ENCODE measurements at places on chromosomes 2 and 18.

- DNase-seq, result peak; percentile 65
These were observed 223.6 kb upstream of the EPAS1 start for GRCh38 chr2:46073540-46074046.

GRCh38 chr2:174654419-174654941 lies 56.9 kb upstream of the WIPF1 start:
- DNase-seq, result no peak

GRCh38 chr18:4267641-4268040 lies 187.5 kb downstream of the DLGAP1 start:
- DNase-seq, result no peak

DNA sequence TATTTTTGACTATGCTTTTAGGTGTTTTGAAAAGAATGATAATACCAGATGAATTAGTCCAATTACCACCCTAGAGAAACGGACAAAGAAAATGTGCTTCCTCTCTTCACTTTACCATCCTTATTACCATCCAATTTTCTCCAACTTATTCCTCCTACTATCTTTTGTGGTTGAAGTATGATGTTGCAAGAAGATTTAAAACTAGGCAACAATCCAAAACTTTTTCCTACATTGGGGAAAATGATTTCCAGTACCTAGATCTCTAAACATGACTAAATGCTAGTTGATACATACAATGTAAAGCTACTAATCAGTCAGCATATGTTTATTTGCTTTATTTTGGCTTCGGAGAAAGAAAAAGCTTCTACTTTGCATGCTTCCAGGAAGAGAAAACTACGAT lies 355.0 kb upstream of the LYPD1 start:
- DNase-seq, result no peak

DNA sequence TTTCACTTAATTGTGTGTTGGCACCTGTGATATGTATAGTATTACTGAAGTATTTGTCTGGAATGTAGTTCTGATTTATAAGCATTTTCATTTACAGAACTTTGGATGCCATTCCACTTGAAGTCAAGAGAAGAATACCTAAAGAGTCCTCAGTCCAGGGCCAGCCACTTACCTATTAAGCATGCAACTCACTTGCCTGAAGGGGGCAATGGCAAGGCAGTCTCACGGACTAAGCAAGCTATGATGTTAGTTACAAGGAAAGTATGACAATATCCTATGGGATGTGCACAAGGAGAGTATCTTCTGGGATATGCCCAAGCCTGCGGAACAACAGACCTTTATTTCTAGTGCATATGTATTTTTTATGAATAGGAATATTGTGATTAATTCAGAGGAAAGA lies 369.4 kb upstream of the GCFC2 start:
- DNase-seq, result peak; percentile 5

GRCh38 chr2:136281281-136282114 lies 163.5 kb upstream of the CXCR4 start:
- no peak for DNase-seq

DNA sequence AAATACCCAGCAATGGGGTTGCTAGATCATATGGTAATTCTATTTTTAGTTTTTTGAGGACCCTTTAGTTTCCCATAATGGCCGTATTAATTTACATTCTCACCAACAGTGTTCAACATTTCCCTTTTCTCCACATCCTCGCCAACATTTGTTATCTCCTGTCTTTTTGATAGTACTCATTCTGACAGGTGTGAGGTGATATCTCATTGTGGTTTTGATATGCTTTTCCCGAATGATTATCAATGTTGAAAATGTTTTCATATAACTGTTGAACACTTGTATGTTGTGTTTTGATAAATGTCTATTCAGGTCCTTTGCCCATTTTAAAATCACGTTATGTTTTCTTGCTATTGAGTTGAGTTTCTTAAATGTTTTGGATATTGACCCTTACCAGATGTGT lies 5.8 kb upstream of the RIF1 start:
- DNase-seq, result no peak

GRCh38 chr18:59359576-59359952 lies 499 bp upstream of the LMAN1 start:
- DNase-seq, result no peak

DNA sequence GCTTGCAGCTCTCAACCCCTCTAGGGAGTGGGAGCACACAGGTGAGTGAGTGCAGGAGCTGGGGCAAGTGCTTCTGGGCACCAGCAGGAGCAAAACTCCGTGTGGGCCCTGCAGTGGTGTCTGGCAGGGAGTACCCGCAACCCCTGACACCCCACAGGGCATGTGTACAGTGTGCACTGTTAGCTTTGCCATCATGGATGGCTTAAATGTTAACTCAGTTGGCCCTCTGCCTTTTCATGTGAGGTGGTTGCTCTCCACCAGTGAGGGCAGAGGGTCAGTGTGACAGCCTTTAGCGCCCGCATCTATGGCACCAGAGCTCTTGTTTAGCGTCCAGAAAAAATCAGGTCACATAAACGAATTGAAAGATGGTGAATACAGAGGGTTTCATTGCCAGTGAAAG lies 92.7 kb downstream of the TPGS2 start:
- DNase-seq, result no peak

GRCh38 chr18:59381949-59382348 lies 22.9 kb upstream of the LMAN1 start:
- no peak for DNase-seq

DNA sequence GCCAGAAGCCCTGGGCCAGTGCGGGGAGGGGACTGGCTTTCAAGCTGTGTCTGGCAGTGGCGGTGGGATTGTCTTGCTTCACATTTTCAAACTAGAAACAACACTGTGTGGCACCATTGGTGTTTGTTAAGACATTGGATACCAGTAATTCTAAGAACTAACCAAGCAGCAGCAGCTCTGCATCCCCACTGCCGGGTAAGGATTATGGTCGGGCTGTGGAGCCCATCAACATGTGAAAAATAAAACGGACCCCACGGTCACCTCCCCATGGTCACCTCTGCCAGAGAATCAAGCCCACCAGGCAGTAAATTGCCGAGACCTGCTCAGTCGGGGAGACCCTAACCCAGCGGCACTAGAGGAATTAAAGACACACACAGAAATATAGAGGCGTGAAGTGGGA lies 65.3 kb downstream of the C18orf63 start:
- no peak for DNase-seq

DNA sequence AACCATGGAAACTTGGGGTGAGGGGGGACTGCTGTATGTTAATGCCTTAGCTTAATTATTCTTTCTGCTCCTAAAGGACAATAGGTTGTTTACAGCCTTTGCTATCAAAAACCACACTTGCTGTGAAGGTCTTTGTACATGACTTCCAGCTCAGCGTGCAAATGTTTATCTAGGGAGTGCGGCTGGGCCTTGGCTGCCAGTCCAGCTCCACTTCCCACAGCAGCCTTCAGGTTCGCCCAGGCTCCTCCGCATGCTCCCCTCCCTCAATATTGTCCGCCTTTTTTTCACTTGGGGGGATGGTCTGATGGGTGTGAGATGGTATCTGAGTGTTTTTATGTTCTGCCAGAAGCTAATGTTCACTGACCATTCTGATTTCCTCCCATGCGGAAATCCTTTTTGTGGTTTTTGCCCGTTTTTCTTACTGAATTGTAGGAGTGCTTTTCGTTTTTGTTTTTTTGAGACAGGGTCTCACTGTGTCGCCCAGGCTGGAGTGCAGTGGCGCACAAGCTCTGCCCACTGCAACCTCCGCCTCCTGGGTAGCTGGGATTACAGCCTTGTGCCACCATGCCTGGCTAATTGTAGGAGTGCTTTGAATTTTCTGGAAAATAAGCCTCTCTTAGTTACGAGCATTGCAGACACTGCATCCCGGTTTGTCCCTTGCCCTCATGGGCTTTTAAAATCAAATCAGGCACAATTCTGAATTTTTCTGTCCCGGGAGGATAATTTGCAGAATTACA lies 28.8 kb downstream of the SH3BP4 start:
- DNase-seq, result no peak

- no peak for DNase-seq
These were observed 220.8 kb downstream of the NEDD4L start for GRCh38 chr18:58264840-58265239.

DNA sequence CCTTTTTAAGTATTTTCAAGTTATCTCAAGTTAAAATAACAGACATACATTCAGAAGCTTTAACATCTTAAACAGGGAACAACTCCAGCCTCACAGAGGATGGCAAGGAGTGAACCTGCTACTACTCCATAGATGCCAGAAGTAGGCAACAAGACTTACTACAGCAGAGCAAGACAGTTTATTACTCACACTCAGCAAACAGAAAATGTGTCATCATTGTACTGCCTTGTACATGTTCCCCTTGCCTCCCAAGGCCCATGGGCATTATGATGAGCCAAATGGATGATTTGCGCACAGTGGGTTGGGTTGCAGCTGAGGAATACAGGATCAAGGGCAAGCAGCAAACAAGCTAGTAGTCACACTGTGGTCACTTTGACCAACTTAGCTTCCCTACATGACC lies 80.6 kb upstream of the VRK2 start:
- DNase-seq, result no peak

DNA sequence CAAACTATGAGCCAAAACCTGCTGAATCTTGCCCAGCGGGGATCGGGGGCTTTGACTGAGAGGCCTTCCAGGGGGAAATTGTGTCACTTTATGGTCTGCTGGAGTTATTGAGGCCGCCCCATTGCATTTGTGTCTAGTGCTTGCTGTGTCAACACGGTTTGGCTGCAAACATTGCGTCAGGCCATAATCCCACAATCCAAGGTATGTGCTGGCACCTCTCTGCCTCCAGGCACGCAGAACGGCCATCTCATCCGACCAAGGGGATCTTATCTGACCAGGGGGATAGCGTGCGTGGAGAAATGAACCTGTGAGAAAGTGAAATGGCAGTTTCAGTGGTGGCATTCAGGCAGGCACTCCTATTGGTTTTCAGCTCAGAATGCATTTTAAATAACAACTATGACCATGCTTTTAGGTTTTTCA lies 18.1 kb upstream of the LYPD6B start:
- no peak for DNase-seq

DNA sequence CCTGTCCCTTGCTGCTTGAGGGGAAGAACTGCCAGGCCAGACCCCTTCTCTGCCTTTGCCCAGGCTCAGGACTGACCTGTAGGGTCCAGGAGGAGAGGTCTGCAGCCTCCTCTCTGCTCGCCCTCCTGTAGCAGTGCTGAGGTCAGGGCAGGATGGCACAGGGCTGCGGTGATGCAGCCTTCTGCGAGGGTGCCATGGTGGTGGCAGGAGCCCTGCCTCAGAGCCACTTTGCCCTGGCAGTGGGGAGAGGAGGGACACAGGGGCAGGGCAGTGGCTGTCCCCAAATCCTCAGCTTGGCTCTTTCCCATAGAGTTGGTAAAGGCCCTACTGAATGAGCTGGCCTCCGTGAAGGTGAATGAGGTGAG lies 884 bp downstream of the PROM2 start:
- no peak for DNase-seq

- no peak for DNase-seq
These were observed 13.7 kb downstream of the MTERF4 start for GRCh38 chr2:241088376-241088775.

DNA sequence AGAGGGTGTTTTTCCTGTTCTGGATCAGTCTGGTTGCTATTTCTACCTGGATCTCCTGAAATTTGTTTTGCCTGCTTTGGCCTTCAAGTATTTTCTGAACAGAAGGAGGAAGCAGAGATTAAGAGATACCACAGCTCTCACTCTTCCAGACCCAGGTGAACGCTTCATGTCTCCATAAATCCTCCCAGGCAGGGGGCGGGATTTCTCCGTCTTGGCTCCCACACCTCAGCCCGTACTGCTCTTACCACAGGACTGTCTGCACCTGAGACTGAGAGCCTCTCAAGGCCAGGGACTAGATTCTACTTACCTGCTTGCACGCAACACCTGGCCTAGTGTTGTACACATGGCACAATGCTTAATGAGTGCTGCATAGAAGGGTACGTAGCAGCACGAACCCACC lies 59.9 kb upstream of the LRPPRC start:
- no peak for DNase-seq

GRCh38 chr2:144330951-144331673 lies 188.8 kb downstream of the ZEB2 start:
- DNase-seq, result peak; percentile 6

GRCh38 chr18:58132595-58133261 lies 88.7 kb downstream of the NEDD4L start:
- DNase-seq, result no peak

- no peak for DNase-seq
These were observed 206.0 kb upstream of the CXCR4 start for GRCh38 chr2:136323935-136324334.

DNA sequence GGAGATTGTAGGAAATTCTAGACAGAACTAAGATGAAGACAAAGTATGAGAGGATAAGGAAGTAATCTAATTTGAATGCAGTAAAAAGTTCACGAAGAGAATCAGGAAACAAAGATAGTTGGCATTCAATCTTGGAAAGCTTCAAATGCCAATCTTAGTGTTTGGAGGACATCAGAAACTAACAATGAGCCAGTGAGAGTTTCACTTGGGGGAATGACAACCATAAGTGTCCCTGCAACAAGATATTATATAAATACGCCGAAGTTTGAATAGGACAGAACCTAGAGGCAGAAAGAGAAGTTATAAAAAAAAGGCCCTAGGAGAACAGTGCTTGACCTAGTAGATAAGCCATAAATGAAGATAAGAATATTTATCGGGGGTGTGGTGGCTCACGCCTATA lies 11.1 kb downstream of the SNRPG start:
- DNase-seq, result no peak

DNA sequence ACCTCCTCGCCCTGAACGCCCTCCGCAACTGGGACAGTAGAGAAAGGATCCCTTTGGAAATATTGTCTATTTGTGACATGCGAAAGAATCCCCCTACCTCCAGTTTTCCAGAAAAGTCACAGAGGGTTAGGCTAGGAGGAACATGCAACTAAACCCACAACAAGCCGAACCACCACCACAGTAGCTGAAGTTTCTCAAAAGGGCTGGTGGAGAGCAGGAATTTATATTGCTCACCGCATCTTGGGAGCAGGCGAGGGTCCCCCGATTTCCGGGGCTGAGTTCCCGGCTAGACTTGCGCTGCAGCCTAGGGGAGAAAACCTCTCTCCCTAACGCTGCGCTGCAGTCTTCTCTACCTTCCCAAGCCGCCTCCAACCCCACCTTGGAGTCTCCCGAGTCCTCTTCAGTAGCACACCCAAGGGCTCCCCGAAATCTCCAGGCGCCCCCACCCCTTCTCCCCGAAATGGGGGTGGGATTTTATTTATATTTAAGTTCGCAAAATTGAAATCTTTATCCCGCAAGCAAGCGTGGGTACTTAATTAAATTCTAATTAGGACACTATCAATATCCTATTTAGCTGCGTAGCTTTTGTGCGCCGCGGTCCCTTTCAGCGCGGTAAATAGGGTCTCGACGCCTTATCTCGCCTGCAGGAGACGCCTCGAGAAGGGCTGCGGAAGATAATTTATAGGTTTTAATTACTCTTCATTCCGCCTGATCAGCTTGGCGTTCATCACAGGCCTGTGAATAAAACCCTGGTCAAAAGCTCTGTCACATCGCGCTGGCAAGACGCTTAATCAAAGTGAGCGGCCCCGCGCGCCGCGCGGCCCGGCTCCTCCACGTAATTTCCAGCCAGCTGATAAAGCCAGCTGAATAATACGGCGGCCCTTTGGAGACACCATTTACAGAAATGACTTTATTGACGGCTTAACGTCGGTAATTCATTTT lies 2.0 kb upstream of the EN1 start:
- no peak for DNase-seq

Measured in SK-MEL-5 (cell line).